ENCODE measurements at places on chromosomes 13 and 19.

GRCh38 chr13:96768524-96768923 lies 225.8 kb downstream of the OXGR1 start:
- DNase-seq = no peak

DNA sequence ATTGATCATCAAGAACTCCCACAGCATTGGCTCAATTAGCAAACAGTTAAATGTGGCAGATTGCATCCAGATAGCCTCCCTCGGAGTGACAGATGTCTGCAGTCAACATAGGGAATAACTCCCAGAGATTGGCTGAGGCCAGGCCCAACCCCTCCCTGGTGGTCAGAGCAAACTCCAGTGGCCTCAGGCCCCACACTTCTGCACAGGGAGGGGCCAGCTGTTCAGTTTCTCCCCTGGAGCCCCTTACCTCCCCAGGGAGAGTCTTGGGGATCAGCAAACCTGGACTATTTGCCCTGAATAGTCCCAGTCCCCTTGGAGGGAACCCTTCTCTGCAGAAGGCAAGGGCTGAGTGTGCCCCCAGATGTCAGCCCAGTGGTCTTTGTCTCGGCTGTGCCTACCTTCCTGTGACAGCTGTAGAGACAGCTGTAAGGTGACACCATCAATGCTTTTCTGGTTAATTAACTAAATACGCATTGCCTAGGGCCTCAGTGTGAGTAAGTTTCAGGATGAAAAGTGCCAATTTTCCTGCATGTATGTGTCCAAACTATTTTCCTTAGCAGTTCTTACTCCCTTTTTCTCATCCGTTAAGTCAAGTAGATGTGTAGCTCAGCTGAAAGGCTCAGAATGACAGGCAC lies 102.7 kb upstream of the UQCRFS1 start:
- no peak for DNase-seq

DNA sequence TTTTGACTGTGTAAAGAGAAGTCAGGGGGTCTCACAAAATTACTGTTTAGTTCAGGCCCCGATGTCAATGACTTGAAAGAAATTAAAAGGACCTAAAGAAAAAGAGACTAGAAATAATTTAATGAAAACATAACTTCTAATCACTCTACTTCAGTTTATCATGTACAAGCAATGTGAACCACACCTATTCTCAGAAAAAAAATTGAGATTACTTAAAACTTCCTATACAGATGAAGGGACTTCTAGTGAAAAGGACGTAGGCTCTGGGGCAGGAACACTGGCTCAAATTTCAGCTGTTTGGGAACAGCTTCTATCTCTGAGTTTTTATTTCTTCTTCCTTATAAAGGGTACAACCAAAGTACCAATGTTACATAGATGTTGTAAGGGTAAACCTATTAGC lies 38.0 kb downstream of the TPT1 start:
- DNase-seq = no peak

DNA sequence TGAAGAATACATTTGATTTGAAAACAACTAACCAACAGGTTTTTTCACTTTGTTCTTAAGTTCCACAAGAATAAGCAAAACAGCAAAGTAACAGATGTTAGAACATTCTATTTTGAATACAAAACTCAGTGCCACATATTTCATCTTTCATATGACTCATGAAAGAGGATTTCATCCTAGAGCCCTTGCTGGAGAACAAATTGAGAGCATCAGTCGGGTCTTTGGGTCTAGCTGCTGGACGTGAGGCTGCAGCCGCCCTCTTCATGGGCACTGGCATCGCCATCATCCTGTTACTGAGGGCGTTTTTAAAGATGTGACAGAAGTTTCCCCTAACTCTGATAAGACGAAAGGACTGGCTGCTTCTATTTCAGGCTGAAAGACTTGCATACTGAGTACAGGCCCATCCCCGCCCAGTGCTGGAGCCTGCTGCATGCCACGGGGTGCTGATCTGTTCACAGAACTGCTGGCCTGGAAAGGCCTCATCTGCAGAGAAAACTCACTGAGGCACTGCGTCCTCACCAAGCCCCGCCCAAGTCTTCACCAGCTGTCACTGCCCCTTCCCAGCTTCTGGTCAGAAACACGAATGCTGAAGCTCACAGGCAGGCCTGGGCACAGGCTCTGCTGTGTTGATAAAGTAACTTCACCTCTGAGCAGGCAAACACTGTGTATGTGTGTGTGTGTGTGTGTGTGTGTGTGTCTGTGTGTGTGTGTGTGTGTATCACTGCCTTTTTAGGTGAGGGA lies 101.4 kb downstream of the TUBGCP3 start:
- no peak for DNase-seq

GRCh38 chr19:35629332-35629633 lies 447 bp downstream of the RBM42 start:
- no peak for DNase-seq

GRCh38 chr13:45544520-45544919 lies 71.0 kb downstream of the ERICH6B start:
- no peak for DNase-seq

GRCh38 chr13:107190065-107190464 lies 622.1 kb upstream of the ARGLU1 start:
- DNase-seq = no peak

- no peak for DNase-seq
These were observed 13.3 kb downstream of the PLIN4 start for GRCh38 chr19:4504891-4505569.

- DNase-seq = no peak
These were observed 41.7 kb downstream of the ZNF85 start for GRCh38 chr19:20964798-20965197.

DNA sequence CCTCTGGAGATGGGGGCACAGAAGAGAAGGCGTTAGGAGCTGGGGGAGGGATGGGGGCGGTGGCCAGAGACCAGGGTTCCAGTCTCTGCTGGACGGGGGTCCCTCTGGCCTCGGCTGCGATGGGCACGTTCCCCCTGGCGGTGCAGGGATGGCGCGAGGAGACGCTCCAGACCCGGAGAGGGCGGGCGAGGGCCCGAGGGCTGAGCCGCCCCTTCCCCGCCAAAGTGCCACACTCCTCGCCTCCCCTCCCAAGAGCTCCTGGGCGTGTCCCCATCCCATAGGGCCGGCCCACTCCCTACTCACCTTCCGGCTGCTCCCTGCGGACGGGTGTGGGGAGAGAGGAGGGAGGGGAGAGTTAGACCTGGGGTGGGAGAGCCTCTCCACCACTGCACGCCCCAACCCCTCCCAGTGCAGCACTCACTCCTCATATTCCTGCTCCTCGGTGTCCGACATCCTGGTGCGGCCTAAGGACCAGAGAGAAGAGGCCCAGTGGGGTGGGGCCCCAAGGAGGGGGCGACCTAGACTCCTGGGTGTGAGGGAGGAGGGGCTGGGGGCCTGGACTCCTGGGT lies 2.2 kb downstream of the TNNT1 start:
- no peak for DNase-seq

GRCh38 chr13:73092829-73093228 lies 34.0 kb downstream of the KLF5 start:
- DNase-seq = no peak

DNA sequence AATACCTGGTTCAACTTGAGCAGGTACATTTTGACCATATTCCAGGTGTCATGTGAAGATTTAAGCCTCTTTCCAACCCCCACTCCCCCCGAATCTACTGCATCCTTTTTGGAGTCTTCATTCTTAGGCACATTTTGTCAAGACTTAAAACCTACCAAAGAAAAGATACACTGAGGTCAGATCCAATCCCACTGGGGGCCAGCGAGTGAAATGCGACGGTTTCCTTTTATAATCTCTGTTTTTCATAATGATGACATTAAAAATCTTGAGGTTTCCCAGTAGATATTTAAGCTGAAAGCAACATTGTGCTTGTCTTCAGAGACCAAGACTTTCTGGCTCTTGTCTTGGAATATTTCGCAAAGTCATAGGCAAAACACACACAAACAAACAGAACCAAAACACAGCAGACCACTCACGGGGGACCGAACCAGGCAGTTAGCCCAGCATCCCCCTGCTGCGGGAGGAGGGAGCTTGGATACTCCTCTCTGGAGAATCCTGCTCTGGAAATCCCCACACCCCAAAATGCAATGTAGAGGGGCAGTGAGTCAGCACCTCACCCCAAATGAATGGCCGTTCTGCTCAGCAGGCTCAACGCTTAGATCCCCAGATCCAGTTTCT lies 506 bp upstream of the GAS6 start:
- no peak for DNase-seq

DNA sequence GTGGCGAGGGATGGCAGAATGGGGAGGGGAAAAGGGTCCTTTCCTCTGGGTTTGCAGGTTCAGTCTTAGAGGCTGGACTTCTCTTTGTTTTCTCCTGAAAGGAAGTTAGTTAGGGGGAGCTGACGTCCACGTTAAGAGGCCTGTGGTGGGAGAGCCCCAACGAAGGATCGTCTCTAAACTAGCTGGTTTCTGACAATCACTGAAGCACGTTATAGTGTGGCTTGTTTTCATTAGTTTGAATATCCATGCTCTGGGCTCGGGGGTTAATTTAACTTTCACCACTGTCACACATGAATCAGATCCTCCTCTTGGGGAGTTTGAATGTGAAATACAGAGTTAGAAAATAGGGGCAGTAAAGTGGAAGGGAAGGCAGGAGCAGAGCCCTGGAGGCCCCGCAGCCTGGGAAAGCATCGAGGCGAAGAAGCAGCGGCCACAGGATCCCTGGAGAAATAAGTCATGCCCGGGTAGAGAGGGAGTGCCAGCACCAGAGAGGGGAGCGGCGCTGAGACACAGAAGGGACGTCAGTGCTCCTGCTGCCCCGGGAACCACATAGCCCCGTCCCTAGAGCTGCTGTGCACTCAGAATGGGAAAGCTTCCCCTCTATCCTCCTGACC lies 31.1 kb upstream of the AMER2 start:
- no peak for DNase-seq
